ENCODE measurements at places on chromosomes 4 and X.

- no peak for DNase-seq
Measured at GRCh38 chr4:187333151-187333550, 609.5 kb upstream of the FAT1 start.

DNA sequence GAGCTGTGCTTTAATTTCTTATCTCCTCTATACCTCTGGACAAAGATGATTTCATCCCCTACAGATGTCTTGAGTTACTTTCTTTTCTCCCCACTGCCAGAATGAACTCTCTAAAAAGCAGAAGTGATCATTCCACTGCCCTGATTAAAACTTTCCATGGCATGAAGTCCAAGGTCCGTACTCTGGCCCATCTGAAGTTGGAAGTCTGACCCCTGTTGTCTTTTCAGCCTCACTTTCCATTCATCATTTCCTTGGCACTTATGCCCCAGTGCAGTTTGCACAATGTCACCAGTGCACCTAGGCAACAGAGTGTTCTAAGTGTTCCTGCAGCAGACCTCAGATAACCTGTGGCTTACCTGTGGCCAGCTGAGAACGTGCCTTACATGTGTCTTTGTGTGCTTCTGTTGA, 242.4 kb downstream of the FRAS1 start:
- DNase-seq = no peak

GRCh38 chr4:81257816-81258215, 42.8 kb upstream of the PRKG2 start:
- no peak for DNase-seq

GRCh38 chr4:3791910-3792542, 25.8 kb downstream of the ADRA2C start:
- no peak for DNase-seq

- no peak for DNase-seq
Measured at GRCh38 chr4:90330546-90330945, 203.4 kb downstream of the CCSER1 start.

GRCh38 chrX:123742440-123742839, 9.6 kb upstream of the THOC2 start:
- no peak for DNase-seq

- DNase-seq = no peak
Measured at GRCh38 chr4:87144356-87144755, 76.1 kb downstream of the KLHL8 start.
